Brain pericyte (primary cell): ENCODE measurements at places on chromosomes 3 and 15.

- no peak for DNase-seq
These were observed 84.2 kb downstream of the LRRC49 start for GRCh38 chr15:70976851-70977250.

DNA sequence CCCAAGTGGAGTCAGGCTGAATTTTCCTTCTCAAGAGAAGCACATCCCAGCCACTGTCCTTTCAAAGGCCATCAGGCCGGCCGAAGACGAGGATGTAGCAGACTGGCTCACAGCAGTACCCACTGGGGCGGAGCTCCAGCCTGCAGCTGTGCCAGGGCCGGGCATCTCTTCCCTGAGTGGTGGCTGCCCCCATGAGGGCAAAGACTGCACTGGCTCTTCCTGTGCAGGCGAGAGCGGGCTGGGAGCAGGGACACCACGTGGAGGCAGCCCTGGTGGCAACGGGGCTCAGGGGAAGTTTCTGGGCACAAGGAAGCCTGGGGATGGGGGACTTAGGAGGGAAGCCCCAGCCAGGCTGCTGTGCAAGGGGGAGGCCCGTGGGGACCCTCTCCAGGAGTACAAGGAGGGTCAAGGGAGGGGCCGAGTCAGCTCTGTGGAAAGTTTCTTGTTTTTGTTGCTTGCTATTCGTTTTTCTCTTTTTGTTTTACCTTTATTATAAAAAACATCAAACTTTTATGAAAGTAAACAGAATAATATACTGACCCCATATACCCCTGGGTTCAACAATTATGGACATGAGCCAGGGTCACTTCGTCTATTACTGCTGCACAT, 66.1 kb downstream of the RPN1 start:
- no peak for DNase-seq

- no peak for DNase-seq
These were observed 54.0 kb upstream of the GADL1 start for GRCh38 chr3:30948426-30948825.

- DNase-seq = no peak
These were observed 36.9 kb downstream of the SENP8 start for GRCh38 chr15:72155003-72155621.

DNA sequence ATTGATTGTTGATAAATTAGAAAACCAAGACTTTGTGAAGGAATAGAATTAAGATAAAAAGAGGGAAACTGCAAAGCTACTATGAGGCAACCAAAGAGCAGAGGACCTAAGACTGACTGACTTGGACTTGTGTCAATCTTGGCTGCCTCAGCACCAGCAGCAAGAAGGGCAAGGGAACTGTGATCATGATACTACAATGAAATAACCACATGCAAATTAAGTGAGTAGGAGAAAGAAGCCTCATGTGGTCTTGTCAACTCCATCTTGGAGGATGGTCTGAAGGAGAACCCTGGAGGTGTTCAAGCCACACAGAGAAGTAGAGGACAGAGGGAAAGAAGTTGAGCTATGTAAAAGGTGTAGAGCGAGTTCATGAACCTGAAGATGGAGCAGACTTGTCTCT, 47.3 kb upstream of the THRB start:
- no peak for DNase-seq

DNA sequence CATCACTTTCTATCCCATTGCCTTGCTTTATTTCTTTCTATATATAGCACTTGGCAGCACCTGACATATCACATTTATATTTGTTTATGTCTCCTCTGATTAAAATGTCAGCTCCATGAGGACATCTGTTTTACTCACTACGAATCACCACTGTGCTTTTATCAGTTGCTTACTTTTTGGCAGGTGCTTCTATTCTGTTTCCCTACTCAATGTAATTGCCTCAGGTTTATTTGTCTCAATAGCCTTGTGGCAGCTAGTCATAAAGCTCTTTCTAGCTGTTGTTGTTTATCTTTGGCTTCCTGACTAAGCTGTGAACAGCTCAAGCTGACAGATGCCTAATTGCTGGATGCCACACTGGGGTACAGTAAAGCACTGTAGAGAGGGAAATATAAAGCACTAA, 85.5 kb downstream of the VPS13C start:
- no peak for DNase-seq

- no peak for DNase-seq
These were observed 444.5 kb downstream of the MFSD1 start for GRCh38 chr3:159246385-159246784.

DNA sequence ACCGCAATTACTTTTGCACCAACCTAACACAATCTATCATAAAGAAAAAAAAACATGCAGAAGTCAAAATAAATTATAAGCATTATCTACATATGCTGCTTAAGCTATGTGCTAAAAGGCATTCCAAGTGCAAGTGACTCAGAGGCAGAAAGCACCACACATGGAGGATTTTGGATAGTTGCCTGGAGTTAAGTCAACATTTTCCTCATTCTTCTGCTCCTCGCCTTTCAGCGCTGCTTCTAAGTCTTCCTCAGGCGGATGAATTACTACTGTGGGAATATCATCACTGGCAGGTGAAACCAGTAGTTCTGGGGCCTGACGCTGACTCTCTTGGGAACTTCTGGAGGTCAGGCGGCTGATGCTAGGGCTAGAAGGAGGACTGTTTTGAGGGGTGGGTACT, 53.1 kb downstream of the SLC4A7 start:
- peak; percentile 64 for DNase-seq

- DNase-seq = peak; percentile 27
These were observed 30.1 kb upstream of the NRROS start for GRCh38 chr3:196609343-196609775.

DNA sequence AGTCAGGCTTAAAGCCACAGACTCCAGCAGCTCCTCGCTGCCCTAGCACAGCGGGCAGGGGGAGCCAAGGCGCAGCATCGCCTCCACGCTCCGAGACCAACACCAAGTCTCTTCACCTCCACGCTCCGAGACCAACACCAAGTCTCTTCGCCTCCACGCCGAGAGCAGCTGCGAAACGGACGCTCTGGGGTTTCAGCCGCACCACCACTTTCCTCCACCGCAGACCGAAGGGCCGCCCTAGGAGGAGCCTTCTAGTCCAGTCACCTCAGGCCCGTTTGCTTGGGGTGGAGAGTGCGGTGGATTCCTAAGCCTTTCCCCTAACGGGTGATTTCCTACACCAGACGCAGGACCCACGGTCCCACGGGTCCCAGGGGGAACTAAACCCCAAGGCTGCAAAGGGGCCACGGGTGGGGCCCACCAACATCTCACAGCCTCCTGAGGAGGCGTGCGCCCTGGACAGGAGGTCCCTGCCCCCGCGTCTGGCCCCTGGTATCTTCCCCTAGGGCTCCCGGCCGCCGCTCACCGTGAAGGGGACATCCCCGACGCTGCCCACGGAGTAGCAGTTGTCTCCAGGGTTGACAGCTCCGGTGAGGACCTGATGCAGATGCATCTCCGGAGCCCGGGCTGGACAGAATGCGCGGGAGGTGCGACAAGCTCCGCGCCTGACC, 501 bp downstream of the DMXL2 start:
- peak; percentile 31 for DNase-seq

GRCh38 chr3:129602730-129603560, 3.5 kb downstream of the PLXND1 start:
- peak; percentile 91 for DNase-seq

- DNase-seq = no peak
These were observed 90.6 kb upstream of the AKAP13 start for GRCh38 chr15:85289677-85290365.

- DNase-seq = no peak
These were observed 245.6 kb downstream of the ADAMTS17 start for GRCh38 chr15:100096248-100096600.

DNA sequence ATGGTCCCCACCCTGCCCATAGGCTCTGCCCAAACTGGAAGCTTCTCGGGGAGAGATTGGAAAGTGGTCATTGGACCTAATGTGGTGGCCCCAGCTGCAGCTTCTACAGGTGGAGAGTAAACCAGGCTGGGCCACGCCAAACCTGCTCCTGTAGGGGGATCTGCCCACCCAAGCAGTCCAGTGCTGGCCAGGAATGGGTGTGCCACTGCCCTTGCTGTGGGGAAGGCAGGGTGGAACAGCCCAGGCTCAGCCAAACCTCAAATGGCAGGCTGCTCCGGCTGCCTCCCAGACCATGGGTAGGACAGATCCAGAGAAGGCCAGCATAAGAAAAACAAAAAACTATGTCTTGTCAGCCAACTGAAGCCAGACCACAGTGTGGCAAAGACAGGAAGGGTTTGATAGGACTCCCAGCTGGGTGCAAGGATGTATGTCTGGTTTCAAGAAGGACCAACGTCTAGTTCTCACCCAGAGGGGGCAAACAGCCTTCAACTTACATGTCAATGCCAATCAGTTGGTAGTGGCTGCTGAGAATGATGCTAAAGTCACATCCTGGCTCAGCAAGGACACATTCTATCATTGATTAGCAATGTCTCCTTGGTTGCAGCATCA, 267.3 kb downstream of the UACA start:
- no peak for DNase-seq

DNA sequence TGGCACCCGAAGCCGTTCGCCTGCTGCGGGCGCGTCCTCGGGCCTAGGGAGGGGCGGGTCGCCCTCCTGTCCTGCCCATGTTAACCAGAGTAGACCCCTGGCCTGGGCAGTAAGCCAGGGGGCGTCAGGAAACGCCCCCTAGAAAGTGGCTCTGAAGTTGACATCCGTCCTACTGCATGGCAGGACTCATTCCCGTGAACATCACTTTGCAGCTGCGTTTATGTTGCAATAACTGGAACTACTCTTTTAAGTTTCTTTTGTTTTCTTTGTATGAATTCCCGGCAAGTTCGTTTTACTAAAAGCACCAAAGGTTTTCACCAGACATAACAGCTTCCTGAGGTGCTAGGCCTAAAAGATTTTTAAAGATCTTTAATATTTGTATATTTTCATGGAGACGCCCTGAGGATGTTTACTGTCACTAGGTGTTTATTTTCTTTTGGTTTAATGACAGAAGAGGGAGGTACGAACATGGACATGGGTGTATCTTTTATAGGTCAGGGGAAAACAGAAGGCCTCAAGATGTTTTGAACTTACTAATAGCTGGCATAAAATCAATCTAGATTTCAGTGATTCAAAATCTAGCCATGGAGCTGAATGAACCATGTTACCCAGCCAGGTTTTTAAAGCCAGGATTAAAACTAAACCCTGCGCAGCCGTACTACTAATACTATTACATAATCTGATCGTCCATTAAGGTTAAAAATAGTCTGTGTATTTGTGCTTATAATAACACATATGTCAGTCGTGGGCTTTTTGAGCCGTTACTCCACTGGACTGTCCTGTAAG, 1.0 kb downstream of the C15orf61 start:
- no peak for DNase-seq

- no peak for DNase-seq
These were observed 401.2 kb upstream of the NR2F2 start for GRCh38 chr15:95929232-95929846.

DNA sequence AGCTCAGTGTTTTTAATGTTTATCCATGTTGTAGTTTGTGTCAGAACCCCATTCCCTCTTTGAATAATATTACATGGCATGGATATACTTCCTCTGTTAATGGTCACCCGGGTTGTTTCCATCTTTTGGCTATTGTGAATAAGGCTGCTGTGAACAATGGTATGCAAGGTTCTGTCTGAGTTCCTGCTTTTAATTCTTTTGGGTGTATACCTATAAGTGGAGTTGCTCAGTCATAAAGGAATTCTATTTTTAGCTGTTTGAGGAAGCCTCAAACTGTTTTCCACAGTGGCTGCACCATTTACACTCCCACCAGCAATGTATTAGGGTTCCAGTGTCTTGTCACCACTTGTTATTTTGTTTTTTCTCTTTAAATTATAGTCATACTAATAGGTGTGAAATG, 99.6 kb downstream of the SLC25A26 start:
- no peak for DNase-seq

GRCh38 chr3:115151921-115152320, 4.8 kb upstream of the ZBTB20 start:
- DNase-seq = no peak

DNA sequence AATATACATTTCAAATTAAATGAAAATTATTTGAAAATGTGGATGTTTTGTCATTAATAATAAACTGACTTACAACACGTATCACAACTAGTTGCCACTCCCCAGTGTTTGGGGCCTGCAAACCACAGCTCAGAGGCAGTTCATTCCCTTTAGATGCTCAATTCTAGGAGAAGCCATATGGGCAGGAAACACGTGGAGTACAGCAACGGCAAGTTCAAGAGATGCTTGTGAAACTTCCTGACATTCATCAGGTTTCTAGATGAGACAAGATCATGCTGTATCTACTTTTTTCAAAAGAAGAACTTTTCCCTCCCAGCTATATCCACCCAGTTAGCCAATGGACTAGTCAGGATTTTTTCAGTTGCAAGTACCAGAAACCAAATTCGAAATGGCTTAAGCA, 17.6 kb upstream of the PLA2G4D start:
- no peak for DNase-seq
